Endothelial cell (in vitro differentiated cells): ENCODE measurements at places on chromosomes 3 and 15. TPM values are rescaled to one million over a fixed set of nuclear protein-coding genes. Genes with fewer than 3 reads are reported as not detected.

NANOGP8 gene
- 0.64 TPM for total RNA-seq

MYL3 gene
- total RNA-seq = not detected

CISH gene
- total RNA-seq = 2.6 TPM

MKRN3 gene
- 0.85 TPM for total RNA-seq

PPARG gene
- 3.2 TPM for total RNA-seq

- peaks cover 17% of the 10 kb centered on the region for H3K4me1 ChIP-seq
- no peaks in the 10 kb centered on the region for H3K27me3 ChIP-seq
- no peak overlapping the region for H3K4me3 ChIP-seq
- H3K27ac ChIP-seq = no peak overlapping the region
- no peak for DNase-seq
Measured at GRCh38 chr3:171239757-171240503, 213.4 kb upstream of the SLC2A2 start.

DNA sequence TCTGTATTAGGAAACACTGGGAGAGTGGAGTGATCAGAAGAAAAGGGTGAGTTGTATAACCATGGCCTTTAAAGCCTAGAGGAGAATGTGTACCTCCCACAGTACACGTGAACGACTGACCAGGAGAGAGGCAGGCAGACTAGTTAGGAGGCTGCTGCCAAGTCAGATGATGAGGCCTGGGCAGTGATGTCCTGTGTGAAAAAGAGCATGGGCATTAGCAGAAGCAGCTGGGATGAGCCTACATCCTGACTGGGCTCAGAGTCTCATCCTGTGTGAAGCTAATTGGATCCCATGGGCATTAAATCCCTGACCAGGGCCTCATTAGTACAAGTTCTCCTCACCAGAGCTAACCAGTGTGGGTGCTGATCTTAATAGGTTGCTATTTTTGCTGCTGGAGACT lies 89.1 kb upstream of the SLC2A2 start:
- H3K27me3 ChIP-seq = no peaks in the 10 kb centered on the region
- H3K4me3 ChIP-seq = peak overlapping the region; percentile 29
- DNase-seq = no peak
- peaks cover 28% of the 10 kb centered on the region for H3K36me3 ChIP-seq
- no peak overlapping the region for H3K27ac ChIP-seq
- H3K4me1 ChIP-seq = no peaks in the 10 kb centered on the region

DNA sequence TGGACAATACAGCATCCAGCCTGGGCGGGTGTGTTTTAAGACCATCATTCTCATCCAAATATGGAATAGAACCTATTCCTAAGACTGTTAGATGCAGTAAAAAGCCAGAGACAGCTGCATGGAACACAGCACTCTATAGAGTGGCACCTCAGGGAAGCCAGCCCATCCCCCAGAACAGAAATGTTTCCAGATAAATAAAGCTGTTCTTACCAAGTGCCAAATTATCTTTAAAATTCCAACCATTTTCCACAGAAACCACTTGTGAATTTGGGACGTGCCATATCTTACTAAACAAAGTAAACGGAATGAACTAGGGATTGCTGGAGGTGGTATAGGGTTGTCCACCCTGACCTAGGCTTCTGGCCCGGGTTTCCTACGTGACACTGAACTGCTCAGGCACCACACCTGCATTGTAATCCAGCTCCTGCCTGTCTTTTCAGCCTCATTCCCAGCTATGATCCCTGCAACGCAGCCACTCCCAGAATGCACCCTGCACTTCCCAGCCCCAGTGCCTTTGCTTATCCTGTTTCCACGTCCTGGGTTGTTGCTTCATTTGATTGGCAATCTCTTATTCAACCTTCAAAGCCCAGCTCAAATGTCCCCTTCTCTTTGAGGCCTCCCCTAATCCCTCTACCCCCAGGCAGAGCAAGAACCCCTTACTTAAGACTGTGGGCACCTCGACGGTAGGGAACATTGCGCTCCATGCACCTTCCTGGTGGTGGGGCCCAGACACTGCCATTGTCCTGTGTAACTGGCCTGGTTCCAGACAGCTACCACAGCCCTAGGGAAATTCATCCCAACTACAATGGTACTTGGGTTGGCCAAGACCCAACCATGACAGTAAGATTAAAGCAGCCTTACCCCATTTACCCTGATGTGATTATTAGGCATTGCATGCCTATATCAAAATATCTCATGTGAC lies 100.2 kb downstream of the IQSEC1 start:
- H3K36me3 ChIP-seq = peaks cover 3% of the 10 kb centered on the region
- H3K27me3 ChIP-seq = peaks cover 10% of the 10 kb centered on the region
- no peak for DNase-seq
- no peak overlapping the region for H3K4me3 ChIP-seq
- peaks cover 8% of the 10 kb centered on the region for H3K4me1 ChIP-seq

DNA sequence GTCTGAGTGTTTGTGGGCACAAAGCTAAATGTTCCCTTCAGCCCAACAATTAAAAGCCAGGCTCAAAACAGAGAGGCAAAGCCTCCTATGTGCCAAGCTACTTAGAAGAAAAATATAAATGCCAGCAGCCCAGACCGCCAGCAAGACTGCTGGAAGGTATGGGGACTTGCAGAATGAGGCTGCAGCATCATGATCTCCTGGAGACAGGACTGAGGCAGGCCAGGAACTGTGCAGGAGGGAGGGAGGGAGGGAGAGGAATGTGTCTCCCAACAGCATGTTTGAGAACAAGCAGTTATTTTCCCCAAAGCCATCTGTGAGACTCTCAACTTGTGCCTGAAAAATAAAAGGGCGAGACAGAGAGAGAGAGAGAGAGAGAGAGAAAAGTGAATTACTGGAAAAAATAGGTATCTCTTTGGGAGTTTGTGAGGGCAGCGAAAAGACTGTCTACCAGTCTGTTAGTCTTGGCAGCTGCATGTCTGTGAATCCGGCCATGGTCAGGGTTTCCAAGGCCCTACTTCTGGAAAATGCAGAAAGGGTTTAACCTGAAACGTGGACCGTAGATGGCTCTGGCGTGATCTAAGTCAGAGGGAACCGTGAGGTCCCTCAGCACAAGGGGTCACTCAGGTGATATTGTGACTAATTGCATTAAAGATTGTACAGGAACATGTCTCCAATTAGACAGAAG lies 139.7 kb upstream of the COL8A1 start:
- no peak overlapping the region for H3K27ac ChIP-seq
- H3K36me3 ChIP-seq = no peaks in the 10 kb centered on the region
- H3K4me3 ChIP-seq = no peak overlapping the region
- peaks cover 2% of the 10 kb centered on the region for H3K27me3 ChIP-seq
- no peak for DNase-seq

GRCh38 chr15:91780387-91780786 lies 73.1 kb upstream of the SLCO3A1 start:
- no peak overlapping the region for H3K27ac ChIP-seq
- DNase-seq = no peak
- no peak overlapping the region for H3K4me3 ChIP-seq
- no peaks in the 10 kb centered on the region for H3K36me3 ChIP-seq
- no peaks in the 10 kb centered on the region for H3K4me1 ChIP-seq

- H3K4me1 ChIP-seq = no peaks in the 10 kb centered on the region
- no peak overlapping the region for H3K4me3 ChIP-seq
- H3K27ac ChIP-seq = no peak overlapping the region
- H3K27me3 ChIP-seq = no peaks in the 10 kb centered on the region
- peaks cover 35% of the 10 kb centered on the region for H3K36me3 ChIP-seq
Measured at GRCh38 chr3:69032142-69032541, 18.7 kb upstream of the EOGT start.

DNA sequence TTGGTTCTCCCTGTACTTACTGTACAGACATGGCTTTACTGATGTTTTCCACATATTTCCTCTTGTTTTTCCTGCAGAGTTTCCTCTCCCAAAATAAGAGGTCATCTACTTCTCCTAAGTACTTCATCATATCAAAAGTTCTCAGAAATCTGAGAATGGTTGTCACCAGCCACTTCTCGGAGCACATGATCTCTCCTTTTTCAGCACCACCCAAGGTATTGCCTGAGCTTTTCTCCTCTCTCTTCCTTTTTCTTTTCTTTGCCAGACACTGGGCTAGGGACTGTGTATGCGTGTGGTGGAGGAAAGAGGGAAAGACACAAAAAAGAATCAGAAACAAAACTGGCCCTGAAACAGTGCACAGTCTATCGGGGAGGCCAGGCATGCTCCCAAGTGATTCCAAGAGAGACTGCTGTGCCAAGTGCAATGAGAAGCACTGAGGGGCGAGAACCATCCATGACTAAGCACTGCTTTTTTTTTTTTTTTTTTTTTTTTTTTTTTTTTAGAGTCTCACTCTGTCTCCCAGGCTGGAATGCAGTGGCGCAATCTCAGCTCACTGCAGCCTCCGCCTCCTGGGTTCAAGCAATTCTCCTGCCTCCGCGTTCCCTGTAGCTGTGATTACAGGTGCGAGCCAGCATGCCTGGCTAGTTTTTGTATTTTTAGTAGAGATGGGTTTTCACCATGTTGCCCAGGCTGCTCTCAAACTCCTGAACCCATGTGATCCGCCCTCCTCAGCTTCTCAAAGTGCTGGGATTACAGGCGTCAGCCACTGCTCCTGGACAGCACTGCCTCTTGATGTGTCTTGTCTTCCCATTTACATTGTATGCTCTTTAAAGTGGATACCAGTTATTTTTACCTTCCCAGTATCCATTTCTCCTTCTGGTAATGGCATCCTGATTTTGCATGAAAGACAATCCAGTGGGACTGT lies 194.0 kb upstream of the FEZF2 start:
- H3K4me1 ChIP-seq = peaks cover 5% of the 10 kb centered on the region
- no peak overlapping the region for H3K27ac ChIP-seq
- DNase-seq = no peak
- no peak overlapping the region for H3K4me3 ChIP-seq

DNA sequence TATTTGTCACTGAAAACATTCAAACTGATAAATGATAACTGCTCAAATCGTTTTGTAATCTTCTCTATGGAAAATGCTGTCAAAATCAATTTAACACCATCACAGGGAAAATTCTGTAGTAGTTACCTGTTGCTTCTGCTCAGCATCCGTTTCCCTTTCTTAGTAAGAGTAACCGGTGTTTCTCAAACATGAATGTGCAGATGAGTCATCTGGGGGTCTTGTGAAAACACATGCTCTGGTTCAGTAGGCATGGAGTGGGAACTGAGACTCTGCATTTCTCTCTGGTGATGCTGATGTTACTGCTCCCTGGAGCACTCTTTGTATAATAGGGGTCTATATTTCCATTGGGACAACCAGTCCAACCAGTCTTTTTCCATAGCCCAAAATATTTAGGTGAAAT lies 145.1 kb downstream of the SEMA6D start:
- no peak overlapping the region for H3K4me3 ChIP-seq
- no peaks in the 10 kb centered on the region for H3K36me3 ChIP-seq
- H3K27ac ChIP-seq = no peak overlapping the region
- H3K27me3 ChIP-seq = no peaks in the 10 kb centered on the region
- DNase-seq = no peak
- no peaks in the 10 kb centered on the region for H3K4me1 ChIP-seq

DNA sequence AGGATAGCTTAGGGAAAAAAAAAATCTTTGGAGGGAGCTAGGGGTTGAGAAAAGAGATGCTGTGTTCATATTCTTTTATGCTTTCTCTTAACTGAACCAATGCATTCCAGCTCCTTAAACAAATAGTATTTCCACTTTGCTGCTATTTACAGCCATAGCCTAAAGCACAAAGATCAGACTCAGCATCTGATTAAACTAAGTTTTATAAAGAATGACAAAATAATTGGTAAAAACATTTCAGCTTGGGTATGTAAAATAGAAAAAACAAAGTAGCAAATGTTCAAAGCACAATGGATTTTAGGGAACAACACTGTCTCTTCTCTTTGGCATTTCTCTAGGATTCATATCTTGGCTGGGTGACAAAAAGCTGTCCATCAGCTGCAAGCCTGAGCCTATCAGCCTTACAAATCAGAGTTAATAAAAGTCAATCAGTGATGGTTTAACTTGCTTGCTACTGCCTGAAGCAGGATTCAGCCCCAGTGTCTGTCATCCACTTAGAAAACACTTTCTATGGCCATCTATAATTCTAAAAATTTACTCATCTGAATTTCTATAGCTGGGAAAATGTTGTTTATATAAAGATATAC lies 232.1 kb upstream of the CDIN1 start:
- H3K36me3 ChIP-seq = no peaks in the 10 kb centered on the region
- H3K27ac ChIP-seq = no peak overlapping the region
- no peak overlapping the region for H3K4me3 ChIP-seq
- H3K4me1 ChIP-seq = no peaks in the 10 kb centered on the region

GRCh38 chr15:73969151-73969759 lies 22.8 kb downstream of the STOML1 start:
- peaks cover 7% of the 10 kb centered on the region for H3K27me3 ChIP-seq
- H3K27ac ChIP-seq = no peak overlapping the region
- H3K4me1 ChIP-seq = peaks cover 22% of the 10 kb centered on the region
- no peak for DNase-seq
- H3K4me3 ChIP-seq = no peak overlapping the region

DNA sequence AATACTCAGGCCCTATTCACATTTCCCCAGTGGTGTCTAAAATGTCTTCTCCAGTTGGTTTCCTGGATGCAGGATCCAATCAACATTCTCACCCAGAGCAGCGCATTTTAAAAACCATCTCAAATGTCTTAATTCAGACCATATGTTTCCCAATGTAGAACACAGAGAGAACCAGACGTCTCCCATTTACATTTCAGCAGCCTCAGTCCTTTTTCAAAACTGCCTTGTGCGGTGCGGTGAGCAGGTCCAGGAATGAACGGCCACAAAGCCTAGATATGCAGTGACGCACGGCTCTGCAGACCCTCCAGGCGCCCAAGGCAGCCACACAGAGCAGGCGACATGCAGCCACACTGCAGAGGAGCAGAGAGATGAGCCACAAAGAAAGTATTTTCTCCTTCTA lies 66.1 kb upstream of the MEX3B start:
- peaks cover 7% of the 10 kb centered on the region for H3K27me3 ChIP-seq
- no peak overlapping the region for H3K27ac ChIP-seq
- no peak overlapping the region for H3K4me3 ChIP-seq
- peaks cover 29% of the 10 kb centered on the region for H3K4me1 ChIP-seq
- no peaks in the 10 kb centered on the region for H3K36me3 ChIP-seq

DNA sequence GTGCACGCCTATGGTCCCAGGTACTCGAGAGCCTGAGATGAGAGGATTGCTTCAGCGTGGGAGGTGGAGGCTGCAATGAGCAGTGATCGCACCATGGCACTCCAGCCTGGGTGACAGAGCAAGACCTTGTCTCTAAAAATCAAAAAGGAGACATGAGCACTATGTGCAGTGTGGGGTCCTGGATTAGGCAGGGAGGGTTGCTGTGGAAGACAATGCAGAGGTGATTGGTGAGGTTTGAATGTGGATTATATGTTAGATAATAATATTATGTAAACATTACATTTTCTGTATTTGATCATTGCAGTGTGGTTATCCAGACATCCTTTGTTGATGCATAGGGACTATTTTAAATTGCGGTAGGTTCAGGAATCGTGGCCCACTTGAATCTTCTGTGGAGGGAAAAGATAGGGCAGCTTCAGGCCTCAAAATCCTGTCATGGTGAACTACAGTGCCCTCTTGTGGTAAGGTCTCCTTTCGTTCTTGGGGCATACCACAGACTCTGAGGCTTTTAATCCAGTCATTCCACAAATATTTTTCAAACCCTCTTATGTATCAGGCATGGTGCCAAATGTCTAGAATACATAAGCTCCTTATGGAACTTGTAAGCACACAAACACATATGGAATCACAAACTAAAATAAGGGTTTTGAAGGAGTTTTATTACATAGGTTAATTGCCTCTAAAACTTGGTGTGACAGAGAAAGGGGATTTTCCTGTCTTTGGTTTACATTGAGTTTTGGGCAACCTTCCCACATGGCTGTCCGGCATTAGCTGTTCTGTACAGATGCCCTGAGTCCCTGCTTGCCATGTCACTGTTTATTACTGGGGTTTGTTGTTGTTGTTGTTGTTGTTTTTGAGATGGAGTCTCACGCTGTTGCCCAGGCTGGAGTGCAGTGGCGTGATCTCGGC lies 37.7 kb downstream of the GPD1L start:
- DNase-seq = peak; percentile 67
- peaks cover 16% of the 10 kb centered on the region for H3K4me1 ChIP-seq
- H3K4me3 ChIP-seq = no peak overlapping the region
- no peak overlapping the region for H3K27ac ChIP-seq
